ENCODE measurements at places on chromosomes 4 and X.

DNA sequence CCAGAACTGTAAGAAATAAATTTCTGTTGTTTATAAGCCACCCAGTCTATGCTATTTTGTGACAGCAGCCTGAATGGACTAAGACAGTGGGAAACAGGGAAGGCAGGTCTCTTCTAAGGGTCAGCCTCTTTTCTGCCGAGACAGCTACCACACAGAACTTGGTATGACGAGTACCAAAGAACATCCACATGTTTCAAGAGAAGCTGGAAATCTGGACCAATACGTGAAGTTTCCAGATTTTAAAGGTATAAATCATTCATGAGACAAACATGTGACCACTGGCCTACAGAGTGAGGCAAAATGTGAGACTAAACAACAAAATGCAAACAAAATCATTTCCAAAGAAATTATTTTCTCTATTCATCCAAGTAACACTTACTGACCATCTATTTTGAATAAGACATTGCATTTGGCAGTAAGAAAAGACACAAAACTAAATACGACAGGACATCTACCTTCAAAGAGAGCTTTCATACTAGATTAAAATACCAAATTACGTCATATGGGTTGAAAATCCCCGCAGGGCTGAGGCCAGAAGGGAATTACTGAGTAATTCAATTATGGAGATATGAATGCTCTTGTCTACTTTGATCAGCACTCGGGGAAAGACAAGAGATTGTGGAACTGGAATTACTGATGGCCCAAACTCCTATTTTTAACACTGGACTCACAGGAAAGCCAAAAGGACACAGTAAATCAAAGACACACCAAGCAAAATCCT is 7.2 kb downstream of the SCARB2 start:
- DNase-seq: no peak

- no peak for DNase-seq
Observed at GRCh38 chrX:48681539-48682183, 1.9 kb upstream of the WAS start.

- no peak for DNase-seq
Observed at GRCh38 chr4:154218051-154218450, 273.5 kb downstream of the DCHS2 start.

GRCh38 chrX:106302304-106302703 is 134.2 kb downstream of the PWWP3B start:
- no peak for DNase-seq

GRCh38 chr4:150495550-150495949 is 86.4 kb upstream of the MAB21L2 start:
- DNase-seq: no peak

DNA sequence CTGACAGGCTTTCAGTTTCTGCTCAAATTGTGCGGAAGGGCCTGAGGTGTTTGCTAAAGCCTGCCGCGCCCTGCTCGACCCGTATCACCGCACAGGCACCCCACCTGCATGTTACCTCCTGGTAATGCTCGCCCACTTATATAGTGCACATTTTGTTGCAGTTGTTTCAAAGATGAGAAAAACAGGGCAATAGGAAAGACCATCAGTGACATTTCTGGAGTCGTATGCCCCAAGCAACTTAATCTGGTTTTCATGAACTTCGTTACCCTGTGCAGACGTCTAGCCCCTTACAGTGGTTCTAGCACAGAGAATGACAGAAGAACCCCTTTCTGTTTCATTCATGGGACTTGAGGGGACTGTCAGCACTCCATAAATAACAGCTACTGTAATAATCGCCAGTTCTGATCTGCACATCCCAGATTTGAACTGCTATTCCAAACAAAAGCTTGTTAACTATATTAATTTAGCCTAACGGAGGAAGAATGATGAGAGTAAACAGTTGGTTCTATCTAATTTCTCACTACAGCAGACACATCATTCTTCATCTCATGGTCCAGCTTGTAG is 940 bp upstream of the DCTD start:
- no peak for DNase-seq

GRCh38 chr4:864456-865120 is 38.7 kb upstream of the CPLX1 start:
- no peak for DNase-seq

DNA sequence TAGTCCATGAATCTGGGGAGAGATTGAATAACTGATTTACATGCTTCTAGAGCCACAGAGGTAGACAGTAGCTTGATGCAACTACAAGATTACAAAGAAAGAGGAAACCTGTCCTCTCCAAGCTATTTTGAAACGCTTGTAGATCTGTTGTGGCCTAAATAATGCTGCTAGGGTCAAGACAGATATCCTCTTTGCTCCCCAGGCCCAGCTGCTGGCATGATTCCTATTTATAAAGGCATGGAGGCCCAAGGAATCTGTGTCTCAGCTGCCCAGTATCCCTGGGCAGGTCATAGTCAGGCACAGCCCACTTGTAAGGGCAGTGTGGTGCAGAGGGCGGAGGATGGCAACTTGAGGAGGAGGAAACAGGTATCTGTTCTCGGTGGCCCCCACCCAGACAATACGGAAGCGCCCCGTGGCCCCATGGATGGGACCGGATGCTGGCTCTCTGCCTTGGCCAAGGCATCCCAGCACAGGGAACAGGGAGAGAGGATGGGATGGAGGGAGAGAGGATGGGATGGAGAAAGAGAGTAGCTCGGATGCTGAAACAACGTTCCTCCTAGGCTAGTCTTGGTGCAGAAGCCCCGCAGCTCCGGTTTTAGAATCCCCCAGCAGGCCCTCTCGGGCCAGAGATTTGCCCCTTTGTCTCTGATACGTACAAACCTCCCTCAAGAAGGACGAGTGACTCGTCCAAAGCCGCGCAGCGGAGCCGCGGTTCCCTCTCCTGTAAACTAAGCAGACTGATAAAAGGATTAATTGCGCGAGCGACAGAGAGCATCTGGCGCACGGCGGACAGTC is 767 bp upstream of the SMIM20 start:
- peak; percentile 1 for DNase-seq

GRCh38 chr4:22897520-22898108 is 204.9 kb downstream of the GBA3 start:
- no peak for DNase-seq

DNA sequence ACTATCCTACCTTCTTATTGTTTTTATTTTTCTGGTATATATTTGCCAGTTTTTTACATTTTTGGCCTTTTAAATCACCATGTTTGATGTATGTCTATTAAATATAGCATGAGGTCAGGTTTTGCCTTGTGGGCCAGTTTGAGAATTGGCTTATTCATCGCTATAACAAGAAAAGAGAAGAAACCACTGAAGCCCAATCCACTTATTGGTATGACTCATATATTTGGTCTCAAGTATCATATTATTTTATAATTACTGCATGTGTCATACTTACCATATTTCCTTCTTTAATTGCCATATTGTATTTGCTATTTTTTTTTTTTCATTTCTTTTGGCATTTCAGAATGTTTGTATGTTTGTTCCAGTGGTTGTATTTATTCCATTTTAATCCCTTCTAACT is 99.3 kb downstream of the IRF2 start:
- no peak for DNase-seq

- no peak for DNase-seq
Observed at GRCh38 chrX:103378990-103379389, 2.7 kb downstream of the BEX3 start.

DNA sequence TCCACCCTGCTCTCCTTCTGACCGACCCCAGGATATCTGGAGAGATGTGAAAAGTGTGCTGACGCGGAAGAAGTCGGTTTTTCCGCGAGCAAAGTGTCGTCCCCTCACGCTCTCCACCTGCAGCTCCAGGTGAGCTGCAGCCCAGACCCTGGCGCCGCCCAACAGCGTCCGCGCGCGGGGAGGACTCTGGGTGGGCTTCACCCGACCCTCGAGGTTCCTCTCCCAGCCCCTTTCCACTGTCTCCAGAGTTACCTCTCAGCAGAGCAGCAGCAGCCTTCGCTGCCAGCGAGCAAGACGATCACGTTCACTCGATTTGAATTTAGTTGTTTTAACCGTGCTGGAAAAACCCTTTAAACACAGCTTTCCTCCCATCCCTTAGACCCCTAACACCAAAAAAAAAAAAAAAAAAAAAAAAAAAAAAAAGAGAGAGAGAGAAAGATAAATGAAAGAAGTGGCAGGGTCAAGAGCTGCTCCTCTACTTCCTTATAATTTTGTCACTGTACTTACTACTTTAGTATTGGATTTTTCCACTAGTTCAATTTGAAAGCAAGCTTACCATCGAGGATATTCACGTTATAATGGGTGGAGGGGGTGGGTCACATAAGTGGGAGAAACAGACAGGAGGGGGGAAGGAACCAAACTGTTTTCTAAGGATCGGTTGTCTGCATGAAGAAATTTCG is 758 bp upstream of the NR3C2 start:
- no peak for DNase-seq

GRCh38 chrX:567891-568290 is 62.7 kb upstream of the SHOX start:
- DNase-seq: no peak

DNA sequence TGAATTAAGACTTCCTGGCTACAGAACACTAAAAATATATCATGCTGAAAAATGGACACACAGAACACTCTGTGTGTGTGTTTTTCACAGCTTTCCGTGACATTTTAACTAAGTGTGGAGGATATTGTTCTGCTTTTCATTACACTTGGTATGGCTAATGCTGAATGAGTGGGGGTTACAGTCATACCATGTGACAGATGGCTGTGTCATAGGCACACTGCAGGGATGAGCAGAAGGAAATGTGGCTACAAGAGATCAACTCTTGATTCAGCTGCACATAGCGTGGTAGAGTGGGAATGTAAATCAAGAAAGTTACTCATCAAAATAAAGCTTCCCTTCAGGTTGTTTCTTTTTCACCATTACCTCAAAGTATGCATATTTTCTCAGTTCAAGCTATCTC is 669.8 kb downstream of the IQCM start:
- no peak for DNase-seq

DNA sequence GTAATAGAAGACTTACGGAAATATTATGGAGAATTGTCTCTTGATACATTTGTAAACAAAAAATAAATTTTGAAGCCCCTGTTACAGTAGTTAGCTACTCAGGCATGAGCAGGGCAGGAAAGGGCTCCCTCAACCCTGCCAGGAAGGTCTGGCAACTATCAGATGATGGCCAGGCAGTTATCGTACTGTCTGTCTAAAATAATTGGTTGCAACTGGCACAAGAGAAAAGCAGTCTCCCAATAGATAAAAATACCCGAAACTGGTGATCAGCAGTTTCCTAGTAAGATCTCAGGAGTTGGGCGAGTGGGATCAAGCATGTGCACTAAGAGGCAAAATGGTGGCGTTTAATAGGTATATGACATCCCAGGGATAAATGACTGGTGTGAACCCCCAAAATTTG is 1336.3 kb downstream of the C4orf33 start:
- no peak for DNase-seq

GRCh38 chrX:107654872-107655761 is 26.8 kb downstream of the PRPS1 start:
- DNase-seq: peak; percentile 50

DNA sequence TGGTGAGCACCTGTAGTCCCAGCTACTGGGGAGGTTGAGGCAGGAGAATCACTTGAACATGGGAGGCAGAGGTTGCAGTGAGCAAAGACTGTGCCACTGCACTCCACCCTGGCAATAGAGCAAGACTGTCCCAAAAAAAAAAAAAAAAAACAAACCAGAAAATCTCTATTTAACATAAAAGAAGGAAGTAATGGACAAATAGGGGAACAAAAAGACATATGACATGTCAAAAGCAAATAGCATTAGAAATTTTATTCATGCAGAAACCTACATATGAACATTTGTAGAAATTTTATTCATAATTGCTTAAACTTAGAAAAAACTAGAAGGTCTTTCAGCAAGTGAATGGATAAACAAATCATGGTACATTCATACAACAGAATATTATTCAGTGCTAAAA is 97.1 kb upstream of the SH3RF1 start:
- DNase-seq: no peak

DNA sequence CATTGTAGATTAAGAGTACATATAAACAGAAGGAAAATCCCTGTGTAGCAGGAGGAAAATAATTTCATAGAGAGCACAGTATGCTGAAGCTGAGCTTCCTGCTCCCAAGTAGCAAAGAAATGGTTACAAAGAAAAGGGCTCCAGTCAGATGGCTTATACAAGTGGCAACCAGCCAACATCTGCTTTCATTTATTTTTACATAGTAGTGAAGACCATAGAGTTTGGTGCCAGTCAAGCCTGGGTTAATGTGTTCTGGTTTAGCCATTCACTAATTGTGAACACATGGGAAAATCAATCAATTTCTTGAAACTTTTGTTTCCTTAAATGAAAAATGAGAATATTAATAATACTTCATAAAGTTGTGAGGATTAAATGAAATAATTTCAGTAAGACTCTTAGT is 111.3 kb upstream of the ELOVL6 start:
- no peak for DNase-seq

DNA sequence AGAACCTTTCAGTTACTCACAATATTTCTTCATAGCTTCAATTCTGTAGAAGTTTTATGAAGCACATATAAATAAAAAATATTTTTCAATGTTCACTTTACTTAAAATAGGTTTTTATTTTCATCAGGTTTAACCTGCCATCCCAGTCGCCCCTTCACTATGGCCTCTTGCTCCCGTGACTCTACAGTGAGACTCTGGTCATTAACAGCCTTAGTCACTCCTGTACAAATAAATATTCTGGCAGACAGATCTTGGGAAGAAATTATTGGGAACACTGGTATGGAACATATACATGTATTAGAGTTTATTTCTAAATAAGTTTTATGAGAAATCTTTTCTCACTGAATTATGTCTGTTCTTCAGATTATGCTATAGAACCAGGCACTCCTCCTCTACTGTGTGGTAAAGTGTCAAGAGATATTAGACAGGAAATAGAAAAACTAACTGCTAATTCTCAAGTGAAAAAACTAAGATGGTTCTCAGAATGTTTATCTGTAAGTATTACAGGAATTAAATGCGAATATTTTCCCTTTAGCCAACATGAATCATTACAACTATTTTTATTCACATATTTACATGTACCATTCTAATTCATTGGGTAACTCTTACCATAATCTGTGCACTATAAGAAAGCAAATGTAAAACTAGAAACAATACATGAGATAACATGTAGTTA is 45.6 kb downstream of the SPATA4 start:
- no peak for DNase-seq

DNA sequence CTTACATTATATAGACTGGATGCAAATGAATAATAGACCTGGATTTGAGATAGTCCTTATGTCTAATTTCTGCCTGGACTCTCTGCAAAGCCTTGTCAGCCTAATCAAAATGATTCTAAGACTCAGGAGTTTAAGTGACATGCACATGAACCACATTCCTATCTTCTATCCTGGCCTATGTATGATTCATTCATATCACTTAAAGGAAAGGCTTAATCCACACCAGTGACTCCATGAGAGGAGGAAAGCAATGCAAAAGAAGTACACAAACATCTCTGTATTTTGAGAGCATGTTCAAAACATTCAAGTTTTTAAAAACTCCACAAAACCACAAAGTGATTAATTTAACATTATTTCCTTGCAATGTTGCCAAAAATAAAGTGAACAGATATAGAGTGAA is 14.6 kb downstream of the AMOT start:
- no peak for DNase-seq

DNA sequence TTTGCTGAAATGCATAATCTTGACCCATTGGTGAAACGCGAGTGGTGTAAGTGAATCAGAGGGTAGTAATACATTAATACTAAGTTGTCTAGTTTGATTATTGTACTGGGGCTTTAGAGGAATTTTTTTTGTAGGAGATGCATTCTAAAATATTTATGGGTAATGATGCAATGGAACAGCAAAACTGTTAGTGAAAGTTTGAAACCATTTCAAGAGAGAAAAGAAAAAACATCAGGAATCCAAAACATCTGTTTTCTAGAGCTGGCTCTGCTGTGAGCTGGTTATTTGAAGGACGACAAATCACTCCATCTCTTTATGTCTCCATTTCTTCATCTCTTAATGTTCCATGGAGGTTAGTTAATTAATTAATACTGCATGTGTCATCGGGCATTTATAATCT is 351.9 kb upstream of the FAT1 start:
- DNase-seq: no peak

Measured in stimulated activated CD8-positive, alpha-beta memory T cell treated with anti-CD3 and anti-CD28 coated beads, Interleukin-4, amount 100 ng/mL, for 24 hours (primary cell).